Left renal cortex interstitium (tissue), 4 donors: ENCODE measurements at places on chromosomes 5 and 9. TPM values are rescaled to one million over a fixed set of nuclear protein-coding genes. Genes with fewer than 3 reads are reported as not detected.

- no peak for DNase-seq
Measured at GRCh38 chr5:73686912-73687311, 60.9 kb downstream of the ARHGEF28 start.

The PCYOX1L gene
- polyA plus RNA-seq: 16.6 TPM

The PHAX gene
- polyA plus RNA-seq: 100.0 TPM

The TMC1 gene
- polyA plus RNA-seq: 0.97 TPM

DNA sequence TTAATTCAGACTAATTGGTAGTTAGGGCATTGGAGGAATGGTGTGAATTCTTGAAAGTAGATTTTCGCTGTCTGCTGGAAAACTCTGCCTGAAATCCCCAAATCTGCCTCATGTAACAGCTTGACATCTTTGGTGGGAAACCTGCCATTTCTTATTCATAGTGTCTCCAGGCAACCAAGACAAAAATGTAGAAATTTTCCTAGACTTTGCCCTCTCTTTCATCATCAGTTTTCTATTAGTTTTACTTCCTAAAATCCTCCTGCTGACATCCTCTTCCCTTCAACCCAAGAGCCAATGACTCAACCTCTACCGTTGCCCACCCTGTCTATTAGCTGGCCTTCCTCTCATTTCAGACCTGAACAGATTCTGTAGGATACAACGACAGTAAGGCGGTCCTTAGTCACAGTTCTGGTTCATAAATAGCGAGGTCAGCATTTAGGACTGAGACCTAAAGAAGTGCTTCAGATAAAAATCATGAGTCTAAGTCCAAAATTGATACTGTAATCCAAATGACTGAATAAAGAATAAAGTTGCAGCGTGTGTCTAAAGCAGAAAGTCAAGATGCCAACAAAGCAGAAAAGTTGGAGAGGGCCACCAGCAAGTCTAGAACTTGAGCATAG lies 133.9 kb downstream of the MUSK start:
- DNase-seq: no peak

The GPX3 gene
- 1,533 TPM for polyA plus RNA-seq

The ADAMTS6 gene
- polyA plus RNA-seq: 3.5 TPM

The PSD2 gene
- polyA plus RNA-seq: 1.7 TPM

GRCh38 chr9:23821375-23822181 lies 4.5 kb downstream of the ELAVL2 start:
- DNase-seq: no peak

The GABRP gene
- 1.2 TPM for polyA plus RNA-seq

DNA sequence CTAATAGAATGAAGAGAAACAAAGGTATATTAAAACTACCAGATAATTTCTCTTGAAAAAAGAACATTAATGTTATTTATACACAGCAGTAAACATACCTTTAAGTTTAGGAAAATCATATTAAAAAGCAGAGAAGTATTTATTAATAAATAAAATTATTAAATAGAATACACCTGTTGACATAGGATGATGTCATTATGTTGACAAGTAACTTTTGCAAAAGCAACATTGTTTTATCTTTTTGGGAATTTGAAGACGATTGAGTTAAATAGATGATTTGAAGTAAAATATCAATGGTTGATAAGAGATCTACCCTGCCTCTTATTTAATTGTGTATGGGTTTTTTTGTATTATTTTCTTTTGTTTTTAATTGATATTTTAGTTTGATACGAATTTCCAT lies 711.1 kb upstream of the NUDT12 start:
- DNase-seq: no peak

The AHRR gene
- 2.2 TPM for polyA plus RNA-seq

The ZCCHC7 gene
- polyA plus RNA-seq: 22.1 TPM

GRCh38 chr5:17400724-17401469 lies 97.1 kb upstream of the TAF11L2 start:
- no peak for DNase-seq

DNA sequence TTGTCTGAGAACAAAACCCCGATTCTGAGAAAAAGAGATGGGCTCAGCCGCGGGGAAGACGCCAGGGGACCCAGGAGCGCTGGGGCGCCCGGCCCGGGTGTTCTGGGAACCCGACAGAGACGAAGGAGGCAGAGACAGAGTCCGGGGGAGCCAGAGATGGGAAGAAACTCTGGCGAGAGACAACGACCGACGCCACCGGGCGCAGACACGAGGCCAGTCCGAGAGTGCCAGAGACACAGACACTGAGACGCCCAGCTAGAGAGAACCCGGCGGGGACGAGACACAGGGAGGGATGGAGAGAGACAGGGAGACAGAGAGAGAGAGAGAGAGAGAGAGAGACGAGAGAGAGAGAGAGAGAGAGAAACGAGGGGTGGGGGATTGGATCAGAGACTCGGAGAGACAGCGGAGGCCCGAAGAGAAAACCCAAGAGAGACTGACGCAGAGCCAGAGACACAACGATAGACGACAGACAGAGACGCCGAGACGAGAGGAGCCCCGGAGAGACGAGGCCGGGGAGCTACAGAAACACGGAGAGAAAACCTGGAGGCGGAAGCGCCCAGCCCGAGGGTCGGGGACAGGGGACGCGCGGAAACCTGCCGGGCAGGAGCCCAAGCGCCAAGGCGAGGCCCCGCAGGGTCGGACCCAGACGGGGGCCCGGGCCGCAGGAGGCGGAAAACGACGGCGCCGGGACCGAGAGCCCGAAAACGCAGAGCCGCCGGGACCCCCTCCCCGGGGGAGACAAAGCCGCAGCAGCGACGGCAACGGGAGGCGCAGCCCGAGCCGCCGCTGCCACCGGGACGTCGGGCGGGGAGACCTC lies 3.3 kb downstream of the NR5A1 start:
- DNase-seq: no peak
